ENCODE measurements at places on chromosomes 16 and 17.

GRCh38 chr16:85460252-85461021 is 152.7 kb upstream of the GSE1 start:
- DNase-seq, result no peak

DNA sequence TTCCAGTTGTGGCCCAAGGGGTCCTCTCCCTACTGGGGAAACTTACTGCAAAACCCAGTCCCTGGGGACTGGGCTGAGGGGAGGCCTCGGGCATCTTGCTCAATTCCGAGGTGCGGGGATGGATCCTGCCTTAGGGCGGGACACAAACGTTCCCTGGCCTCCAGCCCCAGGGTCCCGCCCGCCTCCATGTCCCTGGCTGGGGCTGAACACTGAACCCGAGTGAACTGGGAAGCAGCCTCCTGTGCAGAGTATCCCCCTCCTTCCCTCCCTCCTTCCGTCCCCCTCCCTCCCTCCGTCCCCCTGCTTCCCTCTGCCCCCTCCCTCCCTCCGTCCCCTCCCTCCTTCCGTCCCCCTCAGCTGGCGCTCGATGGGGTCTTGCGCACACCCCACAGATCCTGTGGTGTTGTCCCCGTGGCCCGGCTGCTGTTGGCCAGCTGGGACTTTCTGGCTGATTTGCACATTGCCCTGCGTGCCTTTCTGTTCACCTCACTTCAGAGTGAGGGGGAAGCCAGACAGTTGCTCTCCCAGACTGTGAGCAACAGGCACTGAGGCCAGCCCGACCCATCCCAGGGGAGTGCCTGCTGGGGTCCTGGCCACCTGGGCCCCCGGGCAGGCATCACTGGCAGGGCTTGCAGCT is 5.5 kb downstream of the TRAF7 start:
- no peak for DNase-seq

GRCh38 chr17:67671493-67671892 is 46.2 kb upstream of the NOL11 start:
- DNase-seq, result no peak

DNA sequence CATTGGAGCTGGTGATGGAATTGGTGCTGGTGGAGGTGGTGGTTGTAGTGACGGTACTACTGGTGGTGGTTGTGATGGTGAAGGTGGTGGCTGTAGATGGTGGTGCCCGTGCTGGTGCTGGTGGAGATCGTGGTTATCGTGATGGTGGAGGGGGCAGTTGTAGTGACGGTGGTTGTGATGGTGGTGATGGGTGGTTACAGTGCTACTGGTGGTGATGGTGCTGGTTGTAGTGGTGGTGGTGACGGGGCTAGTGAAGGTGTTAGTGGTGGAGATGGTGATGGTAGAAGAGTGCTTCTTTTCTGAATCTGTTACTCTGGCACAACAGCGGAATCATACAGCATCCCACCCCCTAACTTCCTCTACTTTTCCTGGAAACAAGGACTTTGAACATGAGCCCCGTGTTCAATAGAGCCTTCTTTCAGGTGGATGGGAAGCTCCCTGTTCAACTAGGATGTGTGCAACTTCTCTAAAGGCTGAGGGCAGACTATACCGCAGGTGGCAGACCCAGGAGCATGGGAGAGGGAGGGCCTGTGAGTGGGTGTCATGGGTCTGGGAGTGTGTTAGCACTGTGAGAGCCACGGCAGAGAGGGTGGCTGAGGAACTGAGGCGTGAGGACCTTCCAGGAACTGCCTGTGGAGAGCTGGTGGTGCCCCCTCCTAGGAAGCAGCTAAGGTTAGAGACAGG is 8.2 kb downstream of the TBX21 start:
- no peak for DNase-seq

DNA sequence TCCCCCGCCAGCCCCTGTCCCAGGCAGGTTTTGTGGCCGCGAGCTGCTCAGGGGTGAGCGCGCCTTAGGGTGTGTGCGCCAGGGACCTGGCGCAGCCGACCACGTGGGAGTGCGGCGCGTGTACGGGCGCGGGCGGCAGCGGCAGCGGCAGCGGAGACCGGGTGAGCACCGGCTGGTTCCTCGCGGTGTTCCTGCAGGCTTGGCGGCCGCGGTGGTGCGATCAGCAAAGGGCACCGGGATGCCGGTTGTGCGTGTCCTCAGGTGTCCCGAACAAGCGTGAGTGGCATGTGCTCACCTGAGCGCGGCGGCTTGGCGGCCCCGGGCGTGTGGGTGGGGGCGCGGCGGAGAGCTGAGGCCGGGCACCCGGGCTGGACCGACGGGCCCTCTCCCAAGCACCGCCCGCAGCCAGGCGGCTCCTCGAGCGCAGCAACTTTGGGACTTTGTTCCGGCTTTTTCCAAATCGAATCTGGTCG is 381 bp upstream of the HSD11B2 start:
- no peak for DNase-seq

- no peak for DNase-seq
These were observed 1.0 kb upstream of the YPEL3 start for GRCh38 chr16:30096862-30097563.

DNA sequence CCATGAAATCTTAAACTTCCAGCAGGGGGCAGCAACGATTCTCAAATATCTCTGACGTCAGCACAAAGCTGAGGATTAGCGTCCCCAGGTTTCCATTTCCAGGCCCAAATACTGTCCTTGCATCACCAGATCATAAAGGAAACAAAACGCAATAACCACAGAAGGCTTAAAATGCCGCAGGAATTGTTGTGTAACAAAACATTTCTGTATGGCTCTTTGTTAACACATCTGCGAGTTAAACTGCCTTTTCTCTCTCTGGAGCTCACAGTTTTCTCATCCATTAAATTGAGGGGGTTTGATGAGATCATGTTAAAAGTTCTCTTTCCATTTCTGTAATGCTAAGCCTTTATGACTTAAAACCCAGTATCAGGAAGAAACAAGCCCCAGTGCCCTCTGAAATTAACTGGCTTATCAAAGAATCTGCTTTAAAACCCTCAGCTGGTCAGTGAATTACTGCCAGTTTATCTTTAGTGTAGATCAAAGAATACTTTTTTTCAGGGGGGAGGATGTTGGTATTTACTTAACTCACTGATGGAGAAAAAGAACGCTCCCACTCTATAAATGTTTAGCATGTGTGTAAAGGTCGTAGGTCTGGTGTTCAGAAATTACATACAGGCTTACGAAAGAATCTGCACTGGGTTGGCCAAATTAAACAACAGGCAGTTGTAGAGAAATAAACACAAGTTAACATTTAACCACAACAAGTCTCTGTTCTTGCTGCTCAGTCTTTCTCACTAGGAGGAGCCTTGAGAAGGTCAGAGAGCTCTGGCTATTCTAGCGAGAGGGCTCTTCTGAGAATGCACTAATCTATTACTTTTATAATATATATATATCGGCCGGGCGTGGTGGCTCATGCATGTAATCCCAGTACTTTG is 10.6 kb upstream of the TERF2 start:
- peak; percentile 41 for DNase-seq

DNA sequence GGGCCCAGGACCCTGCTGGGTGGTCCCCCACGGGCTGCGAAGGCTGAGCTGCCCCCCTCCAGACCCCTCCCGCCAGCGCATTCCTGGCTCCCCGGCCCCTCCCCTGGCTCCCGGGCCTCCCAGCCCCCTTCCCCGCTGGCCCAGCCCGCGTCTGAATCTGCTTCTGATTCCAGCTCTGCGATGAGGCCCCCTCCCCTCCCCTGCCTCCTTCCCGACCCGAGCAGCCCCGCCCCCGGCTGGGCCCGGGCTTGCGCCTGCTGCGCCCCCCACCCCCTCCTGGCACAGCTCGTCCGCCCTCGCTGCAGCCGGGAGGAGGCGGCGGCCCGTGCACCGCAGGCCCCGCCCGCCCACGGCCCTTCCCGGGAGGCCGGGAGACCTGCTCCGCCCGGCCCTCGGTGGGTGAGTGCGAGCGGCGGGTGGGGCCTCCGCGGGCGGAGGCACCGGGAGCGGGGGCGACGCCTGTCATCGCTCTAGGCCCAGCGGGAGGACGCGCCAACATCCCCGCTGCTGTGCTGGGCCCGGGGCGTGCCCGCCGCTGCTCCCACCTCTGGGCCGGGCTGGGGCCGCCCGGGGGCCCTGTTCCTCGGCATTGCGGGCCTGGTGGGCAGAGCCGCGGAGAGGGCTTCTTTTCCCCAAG is at the start of gene NTN3:
NTN3 (plus strand) TSS at position 282 of the 637 bp plus-strand sequence. CDS start 405 bp downstream, outside the sequence.
- DNase-seq, result no peak

DNA sequence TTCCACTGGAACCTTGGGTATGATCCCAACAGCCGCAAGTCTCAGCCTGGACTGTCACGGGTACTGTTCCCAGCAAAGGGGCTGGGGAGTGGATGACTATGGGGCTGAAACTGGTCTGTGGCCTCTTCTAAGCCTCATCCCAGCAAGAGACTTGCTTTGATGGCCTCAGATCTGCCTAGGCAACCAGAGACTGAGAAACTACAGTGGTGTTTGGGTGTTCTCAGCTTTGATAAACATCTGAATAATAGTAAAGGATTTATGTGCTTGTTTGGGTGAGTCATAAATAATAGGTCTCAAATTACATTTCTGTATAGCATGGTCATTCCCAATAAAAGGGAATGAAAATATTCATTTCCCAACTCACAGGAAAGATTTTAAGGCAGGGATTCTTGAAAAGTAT is 30.2 kb upstream of the ULK2 start:
- DNase-seq, result no peak

Measured in stimulated activated CD8-positive, alpha-beta memory T cell treated with anti-CD3 and anti-CD28 coated beads, Interleukin-2, amount 100 ng/mL, for 1 hour (primary cell).